Stimulated activated CD4-positive, alpha-beta T cell treated with anti-CD3 and anti-CD28 coated beads, Interleukin-4, amount 100 ng/mL, for 1 hour (primary cell): ENCODE measurements at places on chromosomes 12 and 14.

GRCh38 chr14:66076176-66076575 lies 410.0 kb upstream of the CCDC196 start:
- no peak for DNase-seq

GRCh38 chr12:64757771-64758170 lies 1.4 kb downstream of the GNS start:
- no peak for DNase-seq

DNA sequence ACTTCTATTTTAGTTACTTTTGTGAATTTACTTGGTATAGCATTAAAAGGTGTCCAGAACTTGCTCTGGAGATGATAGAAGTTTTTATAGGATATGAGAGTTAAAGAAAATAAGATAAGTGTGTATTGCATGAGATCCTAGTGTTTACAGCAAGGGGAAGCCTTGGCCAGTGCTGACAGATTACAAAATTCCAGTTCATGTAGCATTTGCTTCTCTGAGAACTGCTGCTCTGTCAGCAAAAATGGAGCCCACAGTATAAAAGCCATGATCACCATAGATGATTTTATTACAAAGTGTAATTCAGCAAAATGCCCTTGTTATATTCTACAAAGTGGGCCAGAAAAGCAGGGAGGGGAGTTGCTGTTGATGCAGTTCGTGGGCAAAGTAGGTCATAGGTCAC lies 40.0 kb upstream of the ATF1 start:
- no peak for DNase-seq

GRCh38 chr12:54891717-54892478 lies 37.6 kb downstream of the MUCL1 start:
- DNase-seq, result no peak

GRCh38 chr12:15689751-15690191 lies 99.4 kb downstream of the EPS8 start:
- no peak for DNase-seq

- no peak for DNase-seq
These were observed 25.8 kb downstream of the SNRNP35 start for GRCh38 chr12:123483602-123484248.

GRCh38 chr14:75434138-75434889 lies 6.5 kb downstream of the JDP2 start:
- no peak for DNase-seq
